Progenitor cell of endocrine pancreas (in vitro differentiated cells): ENCODE measurements at places on chromosomes 12 and 14. TPM values are rescaled to one million over a fixed set of nuclear protein-coding genes. Genes with fewer than 3 reads are reported as not detected.

PLEKHD1 gene
- total RNA-seq = 1.5 and 2.0 TPM in 2 replicates

VDR gene
- 0.31 and 0.38 TPM in 2 replicates for total RNA-seq

KRT85 gene
- not detected in 2 replicates for total RNA-seq

- no peak for DNase-seq
These were observed 41.2 kb downstream of the DGLUCY start for GRCh38 chr14:91154851-91155625.

- DNase-seq = no peak
These were observed 11.6 kb upstream of the KCNJ8 start for GRCh38 chr12:21786041-21786531.

DNA sequence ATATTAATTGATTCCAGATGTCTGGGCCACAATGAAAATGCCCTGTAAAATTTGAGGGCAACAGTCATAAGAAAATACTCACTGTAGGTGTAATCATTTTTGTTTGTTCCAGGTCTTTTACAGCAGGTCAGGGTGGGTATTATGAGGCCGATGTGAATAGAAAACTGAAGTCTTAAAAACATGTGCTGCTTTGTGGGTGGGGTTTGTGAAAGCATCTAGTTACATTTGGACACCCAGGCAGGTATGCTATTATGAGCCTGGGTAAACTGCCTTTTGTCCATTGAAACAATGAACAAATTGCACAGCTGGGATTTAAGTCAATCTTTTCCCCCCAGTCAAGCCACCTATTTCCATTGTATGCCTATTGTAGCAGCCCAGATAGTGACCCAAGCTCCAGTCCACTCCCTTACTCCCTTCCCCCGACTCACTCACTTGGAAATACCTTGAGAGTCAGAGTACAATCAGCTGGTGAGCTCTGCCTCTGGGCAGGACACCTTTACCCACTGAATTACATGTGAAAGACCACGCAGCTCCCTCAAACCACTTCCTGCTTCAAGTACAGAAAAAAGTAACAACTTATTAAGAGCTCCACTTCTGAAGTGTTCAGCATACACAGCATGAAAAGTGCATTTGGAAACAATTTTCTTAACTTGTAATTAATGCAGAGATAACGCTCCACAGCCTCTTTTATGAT is 1.8 kb downstream of the IGF1 start:
- peak; percentile 8 for DNase-seq

DNA sequence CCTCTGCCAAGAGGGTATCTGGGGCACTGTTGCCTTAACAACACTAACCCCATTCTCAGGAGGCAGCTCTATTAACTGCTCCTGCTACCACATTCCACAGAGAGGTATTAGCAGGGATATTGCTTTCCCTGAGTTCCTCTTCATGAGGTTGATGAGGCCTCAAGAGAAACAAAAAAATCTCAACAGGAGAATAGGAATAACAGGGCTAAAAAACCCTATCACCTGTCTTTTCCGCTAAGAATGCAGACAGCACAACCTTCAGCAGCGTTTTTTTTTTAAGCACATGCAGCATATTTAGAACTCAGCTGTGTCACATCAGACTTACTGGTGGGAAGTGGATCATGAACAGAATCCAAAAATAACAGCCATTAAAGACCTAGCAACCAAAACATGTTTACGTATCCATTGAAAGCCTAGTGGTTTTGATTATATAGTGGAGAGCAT is 29.2 kb downstream of the ATF7 start:
- no peak for DNase-seq

- DNase-seq = no peak
These were observed 504.1 kb upstream of the ATXN7L3B start for GRCh38 chr12:74033531-74033930.

- DNase-seq = no peak
These were observed 34.1 kb downstream of the NDUFA12 start for GRCh38 chr12:94969424-94969823.

DNA sequence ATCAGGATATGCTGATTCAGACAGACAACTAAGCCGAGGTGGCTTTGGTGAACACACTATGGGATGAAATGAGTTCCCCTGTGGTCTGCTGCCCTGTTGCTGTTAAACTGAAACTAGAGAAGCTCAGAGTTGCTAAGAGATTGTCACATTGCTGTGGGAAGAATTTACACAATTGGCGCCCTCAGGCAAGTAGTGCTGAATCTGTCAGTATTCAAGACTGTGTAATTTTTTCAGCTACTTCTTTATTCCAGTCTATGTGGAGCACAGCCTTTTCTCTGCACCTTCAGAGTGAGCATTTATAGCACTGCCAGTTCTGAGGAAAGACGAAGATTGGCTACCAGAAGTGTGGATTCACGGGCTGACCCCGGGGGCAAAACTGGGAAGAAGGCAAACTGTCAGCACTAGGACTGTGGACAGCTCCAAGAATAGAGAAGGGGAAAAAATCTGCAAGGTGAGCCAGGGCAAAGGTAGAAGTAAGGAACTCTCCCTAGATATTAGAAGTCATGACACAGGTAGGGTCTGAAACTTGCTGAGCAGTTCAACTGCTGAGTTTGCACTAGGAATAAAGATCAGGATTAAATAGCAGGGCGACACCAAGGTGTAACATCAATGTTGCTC is 218.8 kb upstream of the TMPO start:
- DNase-seq = peak; percentile 21

GRCh38 chr12:47393403-47393790 is 312.4 kb downstream of the RPAP3 start:
- DNase-seq = no peak

GRCh38 chr12:5884866-5885265 is 60.2 kb downstream of the ANO2 start:
- no peak for DNase-seq

DNA sequence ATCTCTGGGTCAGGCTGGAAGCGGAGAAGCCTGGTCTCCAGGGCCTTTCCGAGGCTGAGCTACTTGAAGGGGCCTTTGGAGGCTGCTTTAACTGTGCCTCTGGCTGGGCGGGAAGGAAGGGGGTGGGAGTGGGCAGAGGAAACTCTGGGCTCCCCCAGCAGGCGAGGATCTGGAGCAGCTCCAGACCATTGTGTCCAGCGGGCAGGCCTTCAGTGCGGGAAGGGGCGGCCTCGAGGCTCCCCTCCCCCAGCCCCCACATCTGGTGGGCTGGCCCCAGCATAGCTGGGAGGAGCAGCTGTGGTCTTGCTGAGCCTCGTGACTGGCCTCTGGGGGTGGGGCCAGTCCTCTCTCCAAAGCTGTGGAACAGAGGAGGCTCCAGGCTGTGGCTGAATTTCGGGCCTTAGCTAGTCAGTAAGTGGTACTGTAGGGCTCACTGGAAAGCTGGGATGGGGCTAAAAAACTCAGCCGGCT is 3.4 kb downstream of the TAMALIN start:
- DNase-seq = no peak

GRCh38 chr14:67457782-67458181 is 30.7 kb downstream of the TMEM229B start:
- no peak for DNase-seq

GRCh38 chr12:46065412-46066166 is 75.2 kb upstream of the SCAF11 start:
- no peak for DNase-seq

DNA sequence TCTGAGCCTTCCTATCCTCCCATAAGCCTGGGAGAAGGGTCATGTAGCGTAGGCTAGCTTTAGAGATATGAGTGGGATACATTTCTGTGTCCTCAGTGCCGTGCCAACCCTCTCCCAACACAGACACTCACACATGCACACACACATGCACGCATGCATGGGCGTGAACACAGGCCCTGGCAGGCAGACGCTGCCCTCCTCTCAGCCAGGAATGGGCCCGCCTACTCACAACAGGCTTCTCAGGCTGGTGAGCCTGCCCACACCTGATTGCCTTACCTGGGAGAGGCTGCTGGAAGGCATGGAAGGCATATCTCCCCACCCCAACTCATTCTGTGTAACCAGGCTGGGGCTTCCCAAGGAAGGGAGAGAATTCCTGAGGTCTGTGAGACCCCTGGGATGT is 12.8 kb upstream of the ACVR1B start:
- no peak for DNase-seq

- DNase-seq = no peak
These were observed 55.8 kb upstream of the GALNT9 start for GRCh38 chr12:132384916-132385774.
